ENCODE measurements at places on chromosomes 7 and 10.
A peak's percentile ranks its signal among the peaks of the same experiment; 100 is the strongest.

DNA sequence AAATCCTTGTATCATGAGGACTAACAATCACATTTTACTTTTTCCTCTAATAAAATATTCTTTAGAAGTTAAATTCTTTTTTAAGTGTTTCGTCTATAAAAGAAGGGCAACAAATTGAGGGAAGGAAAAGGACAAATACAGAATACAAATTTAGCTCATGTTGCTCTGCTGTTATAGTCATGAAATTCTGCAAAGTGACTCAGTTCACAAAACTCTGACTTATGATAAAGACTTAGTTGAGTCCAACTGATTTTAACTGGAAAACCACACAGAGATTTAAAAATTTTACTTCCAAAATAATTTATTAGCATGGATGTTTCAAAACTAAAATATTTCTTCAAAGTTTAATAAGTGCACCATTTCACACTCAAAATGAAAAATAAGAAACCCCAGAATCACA lies 75.0 kb upstream of the GPR22 start:
- no peak for DNase-seq

DNA sequence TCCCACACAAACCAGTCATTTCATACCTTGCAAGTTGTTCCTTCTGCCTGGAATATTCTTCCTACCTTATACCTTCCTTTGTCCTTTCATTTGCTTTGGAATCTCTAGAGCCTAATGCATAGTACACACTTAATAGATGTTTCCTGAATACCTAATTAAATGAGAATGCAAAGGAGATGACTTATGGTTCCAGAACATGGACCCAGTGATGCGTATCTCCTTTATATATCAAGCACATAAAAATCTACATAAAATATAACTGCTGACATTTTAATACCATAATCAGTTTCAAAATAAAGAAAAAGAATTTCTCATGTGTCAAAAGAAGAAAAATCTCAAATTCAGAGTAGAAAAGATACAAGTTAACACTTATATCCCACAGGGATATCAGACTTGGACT lies 110.6 kb upstream of the ASAH2 start:
- DNase-seq = no peak

GRCh38 chr10:29245476-29245875 lies 43.4 kb upstream of the LYZL1 start:
- DNase-seq = no peak

DNA sequence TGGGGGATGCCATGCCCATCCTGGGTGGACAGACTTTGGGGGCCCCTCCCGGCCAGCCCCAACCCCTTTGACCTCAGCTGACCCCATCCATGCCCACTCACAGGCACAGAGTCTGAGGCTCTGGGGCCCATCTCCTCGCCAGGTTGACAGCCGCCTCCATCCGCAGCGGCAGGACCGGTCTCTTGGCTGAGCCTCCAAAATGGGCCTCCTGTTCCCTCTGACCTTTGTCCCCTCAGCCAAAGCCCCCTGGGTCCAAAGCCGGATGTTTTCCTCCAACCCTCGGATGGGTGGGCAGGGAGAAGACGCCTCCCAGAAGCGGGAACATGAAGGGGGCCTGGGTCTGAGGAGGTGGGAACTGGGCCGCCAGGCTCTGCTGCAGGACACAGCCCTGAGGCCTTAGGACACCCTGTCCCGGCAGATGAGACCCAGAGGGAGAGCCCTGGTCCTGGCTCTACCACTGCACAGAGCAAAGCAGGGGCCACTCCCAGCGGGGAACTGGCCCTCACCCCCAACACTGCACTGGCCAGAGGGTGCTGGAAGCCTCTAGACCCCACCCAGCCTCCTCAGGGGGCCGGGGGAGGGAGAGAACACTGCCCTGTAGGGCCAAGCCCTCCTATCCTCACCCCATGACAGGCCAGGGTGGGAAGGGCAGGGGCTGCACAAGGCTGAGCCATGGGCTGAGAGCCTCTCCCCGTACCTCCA lies 12.6 kb downstream of the PDGFA start:
- DNase-seq = no peak

DNA sequence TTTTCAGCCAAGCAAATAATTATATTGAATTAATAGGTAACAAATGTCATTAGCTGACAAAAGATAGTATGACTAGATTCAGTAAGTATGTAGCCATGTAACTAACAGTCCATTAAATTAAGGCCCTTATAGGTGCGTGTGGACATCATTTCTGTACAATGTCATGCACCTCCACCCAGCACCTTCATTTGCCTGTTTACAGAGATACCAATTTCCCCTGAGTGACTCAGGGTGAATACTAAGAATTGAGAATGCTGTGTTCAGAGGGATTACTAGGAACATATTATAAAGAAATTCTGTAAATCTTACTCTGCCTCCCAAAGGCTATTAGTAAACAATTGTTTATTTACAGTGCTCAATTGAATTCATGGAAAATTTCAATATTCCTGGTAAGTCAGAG lies 48.1 kb upstream of the ZNF273 start:
- DNase-seq = no peak

- DNase-seq = no peak
These were observed 102.1 kb upstream of the RSU1 start for GRCh38 chr10:16919121-16919982.

DNA sequence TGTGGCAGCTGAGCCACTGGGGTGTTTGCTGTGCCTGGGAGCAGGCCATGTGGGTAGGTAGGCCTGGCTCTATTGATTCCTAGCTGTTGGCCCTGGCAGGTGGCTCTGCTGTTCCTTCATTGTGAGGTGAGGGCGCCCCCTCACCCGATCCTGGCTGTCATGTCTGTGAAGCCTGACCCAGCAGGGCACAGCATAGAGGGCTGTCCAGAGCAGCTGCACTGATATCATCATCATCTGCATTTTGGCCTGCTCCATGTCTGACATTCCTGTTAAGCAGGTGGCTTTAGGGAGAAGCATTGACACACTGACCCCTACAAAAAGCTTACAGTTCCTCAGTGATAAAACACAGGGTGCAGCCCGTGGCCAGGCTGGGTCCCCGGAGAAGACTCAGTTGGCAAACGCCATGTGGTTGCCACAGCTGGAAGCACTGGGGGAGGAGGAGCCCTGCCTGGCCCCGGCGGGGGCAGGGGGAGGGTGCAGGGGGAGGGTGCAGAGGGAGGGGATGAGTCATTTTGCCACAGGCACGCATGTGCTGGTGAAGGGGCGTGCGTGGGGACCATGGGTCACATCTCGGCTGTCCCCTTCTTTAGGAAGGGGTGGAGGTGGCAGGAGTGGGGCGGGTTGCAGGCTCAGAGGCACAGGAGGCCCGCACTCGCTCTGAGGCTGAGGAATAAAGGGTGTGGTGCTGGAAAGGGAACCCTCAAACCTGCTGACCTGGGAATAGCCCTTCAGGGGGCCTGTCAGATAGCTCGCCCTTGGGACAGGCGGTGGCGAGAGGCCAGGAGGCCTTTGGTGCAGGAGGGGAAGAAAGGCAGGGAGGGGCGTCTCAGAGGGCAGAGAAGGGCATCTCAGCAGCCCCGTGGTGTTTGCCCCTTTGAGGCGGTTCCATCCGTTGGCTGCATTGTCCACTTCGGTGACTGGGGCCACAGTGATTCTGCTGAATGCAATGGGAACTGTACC lies 31.6 kb downstream of the IKZF1 start:
- no peak for DNase-seq

GRCh38 chr10:129531195-129531968 lies 64.3 kb downstream of the MGMT start:
- DNase-seq = peak; percentile 66

- no peak for DNase-seq
These were observed 900.3 kb upstream of the SORCS1 start for GRCh38 chr10:108064746-108065260.

DNA sequence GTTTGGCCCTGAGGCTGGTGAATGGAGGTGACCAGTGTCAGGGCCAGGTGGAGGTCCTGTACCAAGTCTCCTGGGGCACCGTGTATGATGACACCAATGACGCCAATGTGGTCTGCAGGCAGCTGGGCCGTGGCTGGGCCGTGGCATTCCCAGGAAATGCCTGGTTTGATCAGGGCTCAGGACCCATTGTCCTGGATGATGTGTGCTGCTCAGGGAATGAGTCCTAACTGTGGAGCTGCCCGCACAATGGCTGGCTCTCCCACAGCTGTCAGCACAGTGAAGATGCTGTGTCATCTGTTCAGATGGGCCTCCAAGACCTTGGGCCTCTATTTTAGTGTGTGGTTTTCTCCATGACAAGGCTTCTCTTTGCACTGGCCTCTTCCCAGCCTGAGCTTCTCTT lies 64.0 kb downstream of the DMBT1 start:
- DNase-seq = no peak

GRCh38 chr7:127930341-127931328 lies 100.6 kb downstream of the LRRC4 start:
- DNase-seq = no peak

DNA sequence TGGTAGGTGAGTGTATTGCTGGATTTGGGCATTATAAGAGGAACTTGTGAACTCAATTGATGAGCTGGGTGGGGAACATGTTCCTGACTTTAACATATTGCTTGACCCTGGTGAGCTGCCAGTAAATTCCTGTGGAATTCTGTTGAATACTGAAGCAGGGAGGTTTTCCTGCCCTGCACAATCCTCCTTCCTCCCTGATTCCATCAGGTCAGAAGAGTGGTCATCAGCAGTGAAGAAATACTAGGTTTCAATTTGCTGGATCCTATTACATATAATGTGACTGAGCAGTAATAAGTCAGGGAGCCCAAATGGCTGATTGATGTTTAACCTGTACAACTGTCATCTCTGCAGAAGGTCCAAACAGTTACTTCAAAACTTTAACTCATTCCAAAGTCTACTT lies 581.2 kb downstream of the SUGCT start:
- DNase-seq = no peak

DNA sequence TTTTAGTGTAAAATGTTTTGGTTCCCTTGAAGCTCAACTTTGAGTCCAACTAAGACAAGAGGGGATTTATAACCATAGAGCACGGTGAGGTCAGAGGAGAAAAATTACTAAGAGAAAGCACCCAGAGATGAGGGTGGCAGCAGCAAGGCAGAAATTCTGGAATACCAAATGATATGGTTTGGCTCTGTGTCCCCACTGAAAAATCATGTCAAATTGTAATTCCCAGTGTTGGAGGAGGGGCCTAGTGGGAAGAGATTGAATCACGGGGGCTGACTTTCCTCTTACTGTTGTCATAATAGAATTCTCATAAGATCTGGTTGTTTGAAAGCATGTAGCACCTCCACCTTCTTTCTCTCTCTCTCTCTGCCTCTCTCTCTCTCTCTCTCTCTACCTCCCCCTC lies 19.4 kb upstream of the AKR1C1 start:
- no peak for DNase-seq

DNA sequence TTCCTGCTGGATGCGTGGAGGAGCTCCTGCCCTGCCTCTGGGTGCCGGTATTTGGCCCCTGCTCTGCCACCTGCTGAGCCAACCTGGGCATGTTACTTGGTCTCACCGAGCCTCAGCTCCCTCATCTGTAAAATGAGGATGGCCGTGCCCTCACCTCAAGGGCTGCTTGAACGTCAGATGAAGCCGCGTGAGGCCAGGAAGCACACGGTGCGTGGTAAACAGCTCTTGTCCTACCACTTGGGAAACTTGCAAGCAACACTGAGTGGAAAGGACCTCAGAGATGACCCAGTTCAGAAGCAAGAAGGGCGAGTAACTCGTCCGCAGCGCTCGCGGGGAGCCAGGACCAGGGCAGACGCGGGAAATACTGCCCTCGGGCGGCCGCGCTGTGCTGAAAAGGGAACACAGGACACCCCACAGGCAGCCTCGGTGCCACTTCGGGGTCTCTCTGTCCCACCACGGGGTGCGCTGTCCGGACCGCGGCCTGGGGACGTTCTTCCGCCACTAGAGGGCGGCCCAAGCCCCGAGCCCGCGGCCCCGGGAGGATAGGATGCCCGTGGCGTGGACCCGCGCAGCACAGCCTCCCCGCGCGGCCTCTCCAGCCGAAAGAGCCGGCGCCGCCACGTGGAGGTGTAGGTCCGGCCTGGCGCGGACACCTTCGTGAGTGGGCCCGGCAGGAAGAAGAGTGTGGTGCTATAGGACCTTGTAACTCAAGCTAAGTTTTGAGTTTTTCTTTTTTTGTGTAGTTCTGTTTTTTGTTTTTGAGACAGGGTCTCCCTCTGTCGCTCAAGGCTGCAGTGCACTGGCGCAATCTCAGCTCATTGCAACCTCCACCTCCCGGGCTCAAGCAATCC lies 94.1 kb downstream of the PRKAG2 start:
- peak; percentile 94 for DNase-seq

DNA sequence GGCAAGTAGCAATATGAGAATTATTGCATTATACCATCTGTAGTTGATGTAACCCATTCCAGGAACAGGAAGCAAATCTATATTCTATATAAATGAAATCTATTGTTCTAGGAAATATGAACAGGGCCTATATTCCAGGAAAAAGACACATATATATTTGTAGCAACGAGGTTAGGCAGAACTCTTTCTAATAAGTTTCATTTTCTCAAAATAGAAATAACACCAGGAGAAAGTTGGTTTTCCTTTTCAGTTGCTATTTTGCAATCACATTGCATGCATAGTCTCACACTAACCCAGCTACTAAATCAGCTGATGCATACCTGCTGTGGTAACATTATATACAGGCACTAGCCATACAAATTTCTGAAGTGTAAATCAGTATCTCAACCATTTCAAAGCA lies 6.2 kb upstream of the IFIT2 start:
- DNase-seq = no peak

- DNase-seq = no peak
These were observed 4.4 kb upstream of the FKBP9 start for GRCh38 chr7:32952876-32953275.

DNA sequence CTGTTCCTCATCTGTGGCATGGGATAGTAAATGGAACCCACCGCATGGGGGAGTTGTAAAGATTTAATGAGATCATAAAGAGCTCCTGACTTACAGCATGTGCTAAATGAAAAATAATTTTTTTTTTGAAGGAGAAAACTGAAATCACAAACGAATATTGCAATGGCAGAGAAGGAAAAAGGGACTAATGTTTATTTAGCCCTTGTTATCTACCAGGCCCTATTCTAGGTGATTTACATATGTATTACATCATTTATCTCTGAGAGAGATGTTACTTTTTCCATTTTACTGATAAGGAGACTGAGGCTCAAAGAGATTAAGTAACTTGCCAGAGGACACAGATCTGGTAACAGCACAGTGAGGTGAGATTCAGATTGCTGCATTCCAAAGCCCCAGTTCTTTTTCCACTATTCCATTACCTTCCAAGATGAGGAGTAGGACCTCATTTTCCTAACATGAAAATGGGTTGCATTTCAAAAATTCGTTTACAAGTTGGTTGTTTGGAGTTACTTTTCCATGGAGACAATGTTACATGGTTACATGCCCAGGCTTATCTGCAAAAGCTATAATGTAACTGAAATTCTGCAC lies 28.6 kb downstream of the VCL start:
- no peak for DNase-seq

DNA sequence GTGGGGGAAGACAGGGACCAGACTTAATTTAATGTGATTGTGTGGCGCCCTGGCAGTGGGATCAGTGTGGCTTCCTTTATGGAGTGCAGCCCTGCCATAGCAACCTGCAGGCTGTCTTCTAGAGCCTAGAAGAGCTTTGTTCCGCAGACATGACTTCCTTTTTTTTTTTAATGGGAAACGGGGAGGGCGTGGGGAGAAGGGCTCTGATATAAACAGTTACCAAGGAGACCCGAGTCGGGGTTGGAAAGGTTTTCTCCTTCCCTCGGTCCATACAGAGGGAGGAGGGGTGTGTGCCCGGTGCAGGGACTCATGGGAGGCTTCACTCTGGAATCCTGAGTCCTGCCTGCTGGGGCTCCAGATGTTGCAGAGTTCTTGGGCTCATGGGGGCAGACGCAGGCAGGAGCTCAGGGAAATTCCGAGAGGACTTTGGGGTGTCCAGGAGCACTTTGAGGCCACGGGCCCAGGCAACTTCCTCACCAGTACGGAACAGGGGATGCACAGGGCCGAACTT lies 26.9 kb downstream of the TMEM120A start:
- DNase-seq = no peak

GRCh38 chr10:90930070-90930837 lies 9.4 kb upstream of the ANKRD1 start:
- peak; percentile 64 for DNase-seq

Measured in iPS-NIHi11 (cell line).